ENCODE measurements at places on chromosomes 13 and 19.

DNA sequence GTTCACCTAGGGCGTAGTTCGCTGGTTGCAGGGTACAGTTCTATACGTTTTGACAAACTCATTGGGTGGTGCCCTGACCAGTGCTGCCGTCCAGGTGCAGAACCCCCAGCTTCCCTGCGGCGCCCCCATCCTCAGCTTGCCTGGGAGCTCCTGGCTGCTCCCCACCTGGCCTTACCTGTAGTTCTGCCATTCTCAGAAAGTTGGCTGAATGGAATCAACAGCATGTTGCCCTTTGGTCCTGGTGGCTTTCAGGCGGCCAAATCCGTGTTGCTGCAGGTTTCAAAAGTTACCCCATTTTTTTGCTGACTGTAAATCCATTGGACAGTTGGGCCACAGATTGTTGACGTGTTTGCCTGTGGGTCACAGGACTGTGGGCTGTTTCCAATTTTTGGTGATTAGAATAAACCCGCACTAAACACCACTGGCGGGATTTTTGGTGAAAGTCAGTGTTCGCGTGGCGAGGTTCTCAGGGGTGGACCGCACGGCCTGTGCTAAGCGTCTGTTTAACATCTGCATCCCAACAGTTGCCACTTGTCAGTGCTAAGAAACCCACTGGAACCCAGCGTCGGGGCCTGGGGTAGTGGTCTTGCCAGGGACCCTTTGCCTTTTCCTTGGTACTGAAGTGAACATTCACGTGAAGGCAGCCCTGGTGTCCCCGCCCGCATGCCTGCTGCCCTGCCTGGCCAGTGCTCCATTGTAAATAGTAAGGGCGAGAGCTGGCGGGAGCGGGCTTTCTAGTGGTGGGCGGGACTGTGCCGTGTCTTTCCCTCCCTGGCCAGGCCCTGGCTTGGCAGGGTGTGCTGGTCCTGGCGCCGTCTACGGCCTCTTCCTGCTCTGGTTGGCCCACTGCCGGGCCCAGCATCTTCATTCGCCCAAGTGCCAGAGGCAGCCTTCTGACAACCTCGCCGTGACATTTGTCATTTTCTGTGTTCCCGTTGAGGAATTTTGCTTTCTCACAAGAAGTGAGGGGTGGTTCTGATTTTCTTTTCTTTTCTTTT is 3.3 kb downstream of the DOT1L start:
- DNase-seq, result no peak

DNA sequence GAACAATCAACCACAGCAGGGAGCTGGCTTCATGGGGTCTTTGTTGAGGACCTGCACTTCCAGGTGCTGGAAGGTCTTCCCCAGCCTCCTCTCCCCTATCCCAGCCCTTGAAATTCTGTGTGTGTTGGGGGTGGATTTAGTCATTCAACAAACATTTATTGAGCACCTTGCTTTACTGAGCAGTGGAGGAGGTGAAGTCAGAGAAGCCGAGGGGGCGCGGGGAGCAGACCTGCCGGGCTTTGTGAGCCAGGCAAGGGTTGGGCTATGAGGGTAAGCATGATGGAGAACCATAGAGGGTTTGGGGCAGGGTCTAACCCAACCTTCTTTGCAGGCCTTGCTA is 3.5 kb upstream of the C19orf85 start:
- DNase-seq, result no peak

DNA sequence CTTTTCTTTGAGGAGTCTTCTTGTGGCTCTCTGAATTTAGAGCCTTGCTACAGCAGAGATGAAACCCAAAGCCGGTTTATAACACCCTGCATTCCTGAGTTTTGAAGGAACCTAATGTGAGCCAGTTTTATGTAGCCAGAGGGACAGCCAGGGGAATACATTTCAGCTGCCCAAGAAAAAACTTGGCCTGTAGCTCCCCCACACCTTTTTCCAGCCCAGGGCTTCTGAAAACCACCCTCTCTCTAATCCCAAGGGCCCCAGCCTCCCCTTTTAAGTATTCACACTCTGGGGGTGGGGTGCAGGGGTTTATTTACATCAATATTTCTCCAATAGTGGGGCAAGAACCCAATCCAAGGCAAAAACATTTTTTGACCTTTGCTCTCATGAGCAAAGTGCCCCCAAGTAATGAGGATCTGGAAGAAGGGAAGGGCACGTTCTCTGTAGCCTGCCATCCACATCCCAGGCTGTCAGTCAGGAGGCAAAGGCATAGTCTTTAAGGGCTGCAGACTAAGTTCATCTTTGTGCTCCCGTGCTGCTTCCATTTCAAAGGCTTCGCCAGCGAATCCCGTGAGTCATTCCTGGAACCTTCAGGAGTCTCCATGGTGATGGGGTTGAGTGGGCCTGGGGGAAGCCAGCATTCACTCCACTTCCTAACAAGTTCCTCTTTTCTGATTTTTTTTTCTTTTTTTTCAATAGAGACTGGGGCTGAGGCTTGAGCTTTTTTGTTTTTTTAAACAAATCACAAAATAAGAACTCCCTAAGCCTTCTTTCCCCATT is 33.2 kb upstream of the MEDAG start:
- no peak for DNase-seq

GRCh38 chr13:19959141-19959830 is 759 bp downstream of the ZMYM2 start:
- peak; percentile 60 for DNase-seq

- DNase-seq, result no peak
These were observed 99.2 kb downstream of the ZDHHC20 start for GRCh38 chr13:21359855-21360254.

DNA sequence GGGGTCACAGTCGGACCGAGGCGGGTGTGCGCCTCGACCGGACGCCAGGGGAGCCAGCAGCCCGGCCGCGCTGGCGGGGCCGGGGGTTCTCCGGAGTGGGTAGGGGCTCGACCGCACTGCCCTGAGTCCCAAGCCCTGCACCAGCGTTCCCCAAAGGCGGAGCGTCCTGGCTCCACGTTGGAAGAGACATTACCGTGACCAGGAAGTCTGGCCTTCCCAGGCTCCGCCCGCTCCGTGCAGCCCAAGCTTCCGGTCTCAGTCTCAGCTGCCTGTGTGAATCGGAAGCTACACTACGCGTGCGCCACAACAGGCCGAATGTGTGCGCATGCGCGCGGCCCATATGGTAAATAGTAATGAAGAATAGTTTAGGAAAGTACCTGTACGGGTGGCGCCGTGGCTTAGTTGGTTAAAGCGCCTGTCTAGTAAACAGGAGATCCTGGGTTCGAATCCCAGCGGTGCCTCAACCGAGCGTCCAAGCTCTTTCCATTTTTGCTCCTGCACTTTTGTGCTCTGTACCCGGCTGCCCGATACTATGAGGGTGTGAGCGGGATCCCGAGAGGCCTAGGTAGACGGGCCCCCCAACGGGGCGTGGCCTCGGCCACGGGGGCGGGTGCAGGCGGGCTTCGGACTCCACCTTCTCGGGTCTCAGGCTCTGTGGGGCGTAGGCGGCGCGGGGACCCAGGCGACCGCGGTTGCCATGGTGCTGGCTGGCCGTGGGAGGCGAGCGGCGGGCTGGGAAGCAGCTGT is 17.3 kb upstream of the LRP3 start:
- peak; percentile 93 for DNase-seq

DNA sequence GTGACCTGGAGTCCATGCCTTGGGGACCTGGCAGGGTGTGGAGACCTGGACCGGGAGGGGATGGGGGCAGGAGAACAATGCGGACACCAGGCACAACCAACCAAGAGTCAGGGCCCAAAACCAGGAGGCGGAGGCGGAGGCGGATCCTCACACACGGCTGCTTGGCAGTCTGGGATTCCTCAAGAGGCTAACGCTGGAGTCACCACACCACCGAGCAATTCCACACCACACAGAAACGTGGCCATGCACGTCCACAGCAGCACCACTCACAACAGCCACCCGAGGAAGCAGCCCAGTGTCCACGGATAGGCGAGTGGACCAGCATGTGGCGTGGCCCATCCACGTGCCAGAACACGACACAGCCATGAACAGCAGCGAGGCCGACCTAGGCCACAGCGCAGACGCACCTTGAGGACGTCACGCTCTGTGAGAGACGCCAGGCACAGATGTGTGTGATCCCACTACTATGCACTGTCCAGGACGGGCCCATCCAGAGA is 17.7 kb downstream of the SBNO2 start:
- no peak for DNase-seq

GRCh38 chr13:28794396-28794795 is 25.7 kb upstream of the MTUS2 start:
- no peak for DNase-seq

DNA sequence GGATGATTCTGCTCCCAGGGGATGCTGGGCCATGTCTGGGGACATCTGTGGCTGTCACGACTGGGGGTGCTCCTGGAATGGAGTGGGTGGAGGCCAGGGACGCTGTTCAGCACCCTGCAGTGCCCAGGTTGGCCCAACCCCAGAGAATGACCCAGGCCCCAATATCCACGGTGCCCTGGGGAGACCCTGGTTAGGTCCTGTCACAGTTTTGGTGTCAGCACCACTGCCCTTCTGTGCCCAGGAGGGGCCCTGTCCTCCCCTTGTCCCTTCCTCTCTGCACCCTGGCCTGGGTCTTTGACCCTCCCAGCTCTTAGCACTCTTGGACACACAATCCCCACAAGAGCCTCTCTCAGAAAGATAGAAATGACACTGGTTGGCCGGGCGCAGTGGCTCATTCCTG is 85.3 kb downstream of the GADD45B start:
- no peak for DNase-seq

DNA sequence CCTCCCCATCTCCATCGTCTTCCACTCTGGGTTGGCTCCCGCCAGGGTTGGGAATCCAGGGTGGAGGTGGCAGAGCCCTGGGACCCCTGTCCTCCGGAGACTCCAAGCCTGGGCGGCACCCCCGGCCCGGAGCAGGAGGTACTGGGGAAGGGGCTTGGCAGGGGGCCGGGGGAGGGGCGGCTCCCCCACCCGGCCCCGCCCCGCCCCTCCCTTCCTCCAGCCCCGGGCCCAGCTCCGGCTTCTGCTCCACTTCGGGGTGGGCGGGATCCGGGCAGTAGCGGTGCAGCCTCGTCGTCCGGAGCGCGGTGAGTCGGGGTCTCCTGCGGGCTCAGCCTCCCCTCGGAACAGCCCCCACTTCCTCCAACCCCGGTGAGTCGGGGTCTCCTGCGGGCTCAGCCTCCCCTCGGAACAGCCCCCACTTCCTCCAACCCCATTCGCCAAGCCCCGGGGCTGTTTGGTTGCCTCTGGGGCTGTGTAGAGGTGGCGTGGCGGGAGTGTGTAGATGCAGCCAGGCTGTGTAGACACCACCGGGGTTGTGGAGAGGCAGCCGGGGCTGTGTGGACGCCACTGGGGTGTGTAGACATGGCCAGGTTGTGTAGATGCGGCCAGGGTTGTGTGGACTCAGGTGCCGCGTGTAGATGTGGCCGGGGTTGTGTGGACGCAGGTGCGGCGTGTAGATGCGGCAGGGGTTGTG is at the start of gene TMPRSS9:
TSS of gene TMPRSS9 (plus strand) at position 274 of the 694 bp plus-strand sequence. CDS start 29,521 bp downstream, outside the sequence.
- no peak for DNase-seq

GRCh38 chr13:24925318-24926231 is 161.6 kb downstream of the RNF17 start:
- no peak for DNase-seq

GRCh38 chr13:20475927-20476691 is 49.5 kb downstream of the CRYL1 start:
- DNase-seq, result peak; percentile 67

DNA sequence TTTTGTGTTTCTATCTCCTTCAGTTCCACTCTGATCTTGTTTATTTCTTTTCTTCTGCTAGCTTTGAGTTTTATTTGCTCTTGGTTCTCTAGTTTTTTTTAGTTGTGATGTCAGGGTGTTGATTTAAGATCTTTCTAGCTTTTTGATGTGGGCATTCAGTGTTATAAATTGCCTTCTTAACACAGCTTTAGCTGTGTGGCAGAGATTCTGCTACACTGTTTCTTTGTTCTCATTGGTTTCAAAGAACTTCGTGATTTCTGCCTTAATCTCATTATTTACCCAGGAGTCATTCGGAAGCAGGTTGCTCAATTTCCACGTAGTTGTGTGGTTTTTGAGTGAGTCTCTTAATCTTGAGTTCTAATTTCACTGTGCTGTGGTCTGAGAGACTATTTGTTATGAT is 251.7 kb upstream of the HTR2A start:
- DNase-seq, result no peak

DNA sequence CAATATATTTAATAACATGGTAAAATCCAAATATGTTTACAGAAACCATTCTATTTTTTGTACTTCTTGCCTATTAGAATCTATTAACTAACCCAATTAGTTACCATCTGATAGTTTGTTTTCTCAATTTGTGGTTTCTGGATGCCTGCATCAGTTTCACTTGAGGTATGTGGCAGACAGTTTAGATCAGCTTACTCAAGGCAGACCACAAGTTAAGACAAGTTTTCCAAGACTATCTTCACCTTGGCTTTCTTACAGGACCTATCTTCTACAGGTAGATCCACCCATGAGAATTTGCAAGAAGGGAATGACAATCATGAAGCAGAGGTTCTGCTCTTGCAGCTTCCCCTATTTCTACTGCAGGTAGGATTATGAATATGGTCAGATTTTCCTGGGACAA is 458.6 kb downstream of the DACH1 start:
- no peak for DNase-seq

GRCh38 chr13:26168237-26168814 is 53.8 kb downstream of the RNF6 start:
- DNase-seq, result no peak

- DNase-seq, result no peak
These were observed 64.8 kb downstream of the ARHGAP35 start for GRCh38 chr19:46925548-46925950.

DNA sequence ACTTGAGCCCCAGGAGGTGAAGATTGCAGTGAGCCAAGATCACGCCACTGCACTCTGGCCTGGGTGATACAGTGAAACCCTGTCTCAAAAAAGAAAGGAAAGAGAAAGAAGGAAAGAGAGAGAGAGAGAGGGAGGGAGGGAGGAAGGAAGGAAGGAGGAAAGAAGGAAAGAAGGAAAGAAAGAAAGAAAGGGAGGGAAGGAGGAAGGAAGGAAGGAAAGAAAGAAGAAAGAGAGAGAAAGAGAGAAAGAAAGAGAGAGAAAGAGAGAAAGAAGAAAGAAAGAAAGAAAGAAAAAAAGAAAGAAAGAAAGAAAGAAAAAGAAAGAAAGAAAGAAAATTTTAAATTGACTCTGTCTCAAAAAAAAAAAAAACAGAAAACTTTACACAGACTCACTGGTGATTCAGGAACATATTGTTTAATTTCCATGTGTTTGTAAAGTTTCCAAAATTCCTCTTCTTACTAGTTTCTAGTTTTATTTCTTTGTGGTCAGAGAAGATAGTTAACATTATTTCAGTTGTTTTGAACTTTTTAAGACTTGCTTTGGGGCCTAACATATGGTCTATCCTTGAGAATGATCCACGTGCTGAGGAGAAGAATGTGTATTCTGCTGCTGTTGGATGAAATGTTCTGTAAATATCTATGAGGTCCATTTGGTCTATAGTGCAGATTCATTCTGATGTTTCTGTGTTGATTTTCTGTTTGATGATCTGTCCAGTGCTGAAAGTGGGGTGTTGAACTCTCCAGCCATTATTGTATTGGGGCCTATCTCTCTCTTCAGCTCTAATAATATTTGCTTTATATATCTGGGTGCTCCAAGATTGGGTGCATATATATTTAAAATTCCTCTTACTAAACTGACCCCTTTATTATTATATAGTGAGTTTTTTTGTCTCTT is 204.4 kb upstream of the SERP2 start:
- DNase-seq, result no peak

DNA sequence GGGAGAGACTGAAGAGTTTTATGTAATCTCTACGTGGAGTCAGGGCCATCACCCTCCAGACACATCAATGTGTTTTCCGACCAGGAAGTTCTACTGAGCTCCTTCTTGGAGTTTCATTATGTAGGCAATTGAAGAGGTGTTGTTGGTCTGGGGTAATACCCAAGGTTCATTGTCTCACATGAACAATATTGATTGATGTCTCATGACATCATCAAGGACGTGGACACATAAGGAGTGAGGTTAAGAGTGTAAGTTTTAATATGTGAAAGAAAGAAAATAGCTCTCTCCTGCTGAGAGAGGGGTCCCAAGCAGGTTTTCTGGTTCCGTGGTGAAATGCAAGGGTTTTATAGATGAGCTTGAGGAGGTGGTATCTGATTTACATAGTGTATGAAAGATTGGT is 280.7 kb upstream of the MIR17HG start:
- no peak for DNase-seq

All from effector memory CD4-positive, alpha-beta T cell (primary cell).